ENCODE measurements at places on chromosomes 5 and 9.

- no peak for DNase-seq
These were observed 4.4 kb upstream of the DCTN4 start for GRCh38 chr5:150763023-150763769.

- no peak for DNase-seq
These were observed 27.1 kb upstream of the SLC6A19 start for GRCh38 chr5:1174122-1174936.

DNA sequence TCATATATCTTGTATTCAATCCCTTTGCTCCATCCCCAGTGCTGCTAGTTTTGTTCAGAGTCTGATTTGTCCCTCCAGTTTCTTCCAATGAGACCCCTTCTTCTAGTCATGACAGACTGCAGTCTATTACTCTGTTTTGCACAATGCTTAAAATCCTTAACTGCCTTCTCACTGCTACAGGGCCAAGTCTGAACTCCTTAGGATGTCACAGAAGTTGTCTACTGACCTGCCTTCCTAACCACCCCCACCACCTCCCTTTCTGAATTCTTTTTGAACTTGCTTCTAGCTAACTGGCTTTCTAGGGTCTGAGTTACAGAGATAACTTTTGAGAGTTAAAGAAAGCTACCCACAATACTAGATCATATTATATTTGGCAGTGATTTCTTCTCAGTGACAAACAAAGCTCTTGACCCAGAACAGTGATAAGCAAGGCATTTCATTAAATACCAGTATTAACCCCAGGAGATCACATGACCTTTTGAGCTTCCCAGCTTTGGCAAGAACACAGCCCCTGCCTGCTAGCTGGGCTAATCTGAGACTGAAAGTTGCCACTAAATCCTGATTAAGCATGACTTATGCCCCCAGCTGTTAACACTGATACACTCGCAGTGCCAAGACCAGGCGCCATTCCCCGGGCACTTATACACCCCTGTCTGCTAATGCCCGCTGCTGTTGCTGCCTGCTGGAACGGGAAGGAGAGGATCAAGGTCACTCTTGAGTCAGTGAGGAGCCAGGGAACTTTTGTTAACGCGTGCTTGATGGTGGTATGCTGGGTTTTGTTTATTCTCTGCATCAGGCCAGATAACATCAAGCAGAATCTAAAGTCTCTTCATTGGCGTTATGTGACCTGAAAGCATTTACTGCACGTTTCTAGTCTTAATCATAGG lies 36.4 kb upstream of the ADAMTSL1 start:
- no peak for DNase-seq

DNA sequence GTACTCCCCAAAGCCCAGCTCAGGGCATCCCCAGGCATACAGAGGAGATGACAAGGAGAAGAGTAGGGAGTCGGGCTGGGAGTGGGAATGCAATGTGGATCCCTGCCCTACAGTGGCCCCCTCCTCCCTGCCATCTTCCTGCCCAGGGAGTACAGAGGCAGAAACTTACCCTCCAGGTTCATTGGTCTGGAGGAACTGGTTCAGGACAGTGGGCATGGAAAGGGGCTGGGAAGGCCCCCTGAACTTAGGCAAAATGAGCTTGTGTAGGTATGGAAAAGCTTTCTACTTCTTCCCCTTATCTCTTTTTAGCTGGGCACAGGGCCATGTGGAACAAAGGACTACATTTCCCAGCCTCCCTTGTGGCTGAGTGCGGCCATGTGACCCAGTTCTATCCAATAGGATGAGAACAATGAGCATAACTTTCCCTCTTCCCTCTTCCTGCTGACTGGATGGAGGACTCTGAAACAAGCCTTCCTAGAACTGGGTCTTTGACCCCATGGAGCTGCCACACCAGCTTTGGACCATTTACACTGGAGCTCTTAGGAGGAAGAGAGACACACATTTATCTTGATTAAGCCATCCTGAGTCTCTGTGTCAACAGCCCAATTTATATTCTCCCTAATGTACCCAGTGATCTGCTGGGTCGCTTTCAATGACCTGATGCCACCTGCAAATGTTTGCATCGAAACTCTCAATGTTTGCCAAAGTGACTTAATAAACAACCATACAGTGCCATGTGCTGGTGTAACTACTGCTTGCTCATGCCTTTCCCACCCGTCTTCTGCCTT lies 25.0 kb upstream of the HMCN2 start:
- DNase-seq: no peak

DNA sequence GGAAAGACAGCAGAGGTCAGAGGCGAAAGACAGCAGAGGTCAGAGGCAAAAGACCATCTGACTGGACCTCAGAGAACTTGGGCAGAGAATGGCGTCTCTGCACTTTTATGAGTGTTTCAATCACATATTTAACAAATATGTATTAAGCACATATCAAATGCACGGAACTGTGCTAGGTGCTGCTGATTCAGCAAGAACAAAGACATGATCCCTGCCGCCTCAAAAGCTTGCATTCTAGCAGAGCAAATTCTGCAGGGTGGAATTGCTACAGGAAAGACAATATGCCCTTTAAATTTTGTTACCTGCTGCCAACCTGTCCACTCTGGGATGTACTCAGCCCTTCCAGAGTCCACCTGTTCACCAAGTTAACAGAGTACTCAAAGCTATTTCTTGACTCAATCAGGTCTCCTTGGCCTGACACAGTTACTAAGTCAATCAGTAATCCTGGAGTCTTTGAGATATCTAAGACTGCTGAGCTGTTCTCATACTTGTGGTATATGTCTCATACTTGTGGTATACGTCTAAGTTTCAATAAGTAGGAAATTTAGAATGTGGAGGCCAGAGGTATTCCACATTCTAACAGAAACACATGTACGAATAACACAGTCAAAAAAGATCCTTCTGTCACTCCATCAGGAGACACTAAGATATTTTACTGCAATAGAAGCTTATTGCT lies 131.8 kb downstream of the GNAQ start:
- DNase-seq: no peak

Data from activated T-cell treated with anti-CD3 and anti-CD28 coated beads for 4 hours (primary cell).